AG09309 (cell line): ENCODE measurements at places on chromosomes 3 and 15.

DNA sequence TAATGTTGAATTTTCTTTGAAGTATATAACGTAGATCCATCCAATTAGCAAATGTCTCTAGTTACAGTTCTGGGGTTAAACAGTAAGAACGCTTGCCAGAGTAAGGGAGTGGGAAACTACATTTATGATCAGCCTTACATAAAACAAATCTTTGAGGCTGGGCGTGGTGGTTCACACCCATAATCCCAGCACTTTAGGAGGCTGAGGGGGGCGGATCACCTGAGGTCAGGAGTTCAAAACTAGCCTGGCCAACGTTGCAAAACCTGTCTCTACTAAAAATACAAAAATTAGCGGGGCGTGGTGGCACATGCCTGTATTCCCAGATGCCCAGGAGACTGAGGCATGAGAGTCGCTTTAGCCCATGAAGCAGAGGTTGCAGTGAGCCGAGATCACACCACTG lies 50.1 kb upstream of the GATM start:
- DNase-seq = no peak

DNA sequence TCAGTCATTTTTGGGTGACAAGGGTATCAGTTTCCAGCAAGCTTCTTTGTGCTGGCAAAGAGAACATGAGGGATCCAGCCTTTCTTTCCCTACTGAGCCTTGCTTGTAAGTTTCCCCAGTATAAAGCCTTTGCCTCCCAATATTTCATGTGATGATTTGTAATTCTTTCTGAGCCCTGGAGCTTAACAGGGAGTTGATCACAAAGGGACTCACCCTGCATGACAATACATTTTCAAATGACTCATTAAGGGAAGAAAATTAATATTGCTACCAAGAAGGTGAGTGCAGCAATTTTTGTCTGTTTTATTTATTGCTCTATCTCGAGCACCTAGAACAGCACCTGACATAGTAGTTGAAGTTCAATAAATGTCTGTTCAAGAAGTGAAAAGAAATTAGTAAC lies 27.7 kb downstream of the OXSM start:
- no peak for DNase-seq

- no peak for DNase-seq
Measured at GRCh38 chr3:29285471-29286071, 4.7 kb downstream of the RBMS3 start.

GRCh38 chr15:25242166-25242879 lies 196.5 kb downstream of the UBE3A start:
- no peak for DNase-seq

GRCh38 chr3:112354642-112355306 lies 21.8 kb downstream of the CD200 start:
- no peak for DNase-seq

DNA sequence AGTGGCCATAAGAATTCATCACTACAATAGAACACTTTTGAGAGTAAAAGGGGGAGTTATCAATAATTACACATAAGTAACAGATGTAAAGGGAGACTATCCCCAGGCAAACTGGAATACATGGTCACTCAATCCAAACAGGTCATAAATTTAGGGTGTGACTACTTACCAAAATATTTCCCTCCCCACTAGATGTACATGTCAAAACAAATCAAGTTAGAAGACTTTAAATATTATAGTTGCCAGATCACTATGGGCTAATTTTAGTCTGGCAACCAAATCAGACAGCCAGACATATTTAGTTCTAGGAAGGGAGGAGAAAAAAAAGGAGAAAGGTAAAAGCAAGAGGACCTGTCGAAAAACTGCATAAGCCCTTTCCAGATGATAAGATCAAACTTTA lies 23.1 kb downstream of the SLC24A5 start:
- no peak for DNase-seq

DNA sequence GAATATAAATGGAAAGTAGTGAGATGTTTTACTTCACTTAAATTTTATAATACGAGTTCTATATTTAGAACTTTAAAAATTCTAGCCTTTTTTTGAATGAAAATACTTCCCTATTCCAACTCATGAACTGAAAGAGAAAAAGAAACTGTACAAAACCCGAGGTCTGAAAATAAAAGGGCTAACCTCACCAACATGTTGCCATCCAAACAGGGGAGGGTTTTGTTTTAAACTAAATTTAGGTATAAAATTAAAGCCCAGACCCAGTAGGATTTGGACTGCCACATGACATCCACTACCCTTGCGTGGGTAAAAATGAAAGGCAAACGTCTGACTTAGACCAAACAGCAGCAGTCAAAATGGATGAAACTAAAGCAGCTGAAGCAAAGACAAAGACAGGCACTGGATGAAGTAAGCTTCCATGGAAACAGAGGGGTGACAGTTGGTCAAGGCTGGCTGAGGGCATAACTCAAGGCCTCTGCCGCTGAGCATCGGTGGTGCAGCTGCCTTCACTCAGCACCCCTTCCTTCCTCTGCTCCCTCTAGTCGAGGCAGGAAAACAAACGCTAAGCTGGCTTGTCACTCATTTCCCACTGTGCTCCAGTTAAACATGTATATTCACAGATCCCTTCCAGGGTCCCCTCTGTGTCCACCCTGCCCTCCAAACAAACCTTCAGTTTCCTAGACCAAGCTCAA lies 58.1 kb downstream of the TM4SF4 start:
- DNase-seq = no peak

- DNase-seq = no peak
Measured at GRCh38 chr15:70690021-70690420, 73.3 kb downstream of the UACA start.

DNA sequence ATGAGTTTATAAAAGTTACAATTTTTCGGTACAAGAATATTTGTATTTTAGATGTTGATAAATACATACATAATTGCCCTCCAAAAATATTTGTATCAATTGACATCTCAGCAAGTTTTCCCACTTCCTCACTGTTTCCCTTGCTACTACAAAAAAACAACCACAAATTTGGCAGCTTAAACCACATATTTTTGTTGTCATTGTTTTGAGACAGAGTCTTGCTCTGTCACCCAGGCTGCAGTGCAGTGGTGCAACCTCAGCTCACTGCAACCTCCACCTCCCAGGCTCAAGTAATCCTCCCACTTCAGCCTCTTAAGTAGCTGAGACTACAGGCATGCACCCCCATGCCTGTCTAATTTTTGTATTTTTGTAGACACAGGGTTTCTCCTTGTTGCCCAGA lies 162.8 kb upstream of the RARB start:
- no peak for DNase-seq

DNA sequence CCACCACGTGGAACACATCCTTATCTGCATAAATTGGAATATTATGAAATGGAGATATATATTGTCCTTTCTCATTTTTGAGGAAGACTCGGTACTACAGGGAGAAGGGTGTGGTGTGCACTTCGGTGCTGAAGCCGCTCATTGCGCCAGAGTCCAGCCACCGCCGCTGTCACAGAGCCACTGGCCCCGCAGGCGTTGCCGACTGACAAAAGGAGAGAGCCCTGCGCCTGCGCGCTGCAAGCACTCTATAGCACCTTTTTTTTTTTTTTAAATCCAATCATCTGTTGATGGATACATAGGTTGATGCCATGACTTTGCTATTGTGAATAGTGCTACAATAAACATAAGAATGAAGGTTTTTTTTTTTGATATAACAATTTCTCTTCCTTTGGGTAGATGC lies 130.0 kb upstream of the TBC1D5 start:
- DNase-seq = no peak

DNA sequence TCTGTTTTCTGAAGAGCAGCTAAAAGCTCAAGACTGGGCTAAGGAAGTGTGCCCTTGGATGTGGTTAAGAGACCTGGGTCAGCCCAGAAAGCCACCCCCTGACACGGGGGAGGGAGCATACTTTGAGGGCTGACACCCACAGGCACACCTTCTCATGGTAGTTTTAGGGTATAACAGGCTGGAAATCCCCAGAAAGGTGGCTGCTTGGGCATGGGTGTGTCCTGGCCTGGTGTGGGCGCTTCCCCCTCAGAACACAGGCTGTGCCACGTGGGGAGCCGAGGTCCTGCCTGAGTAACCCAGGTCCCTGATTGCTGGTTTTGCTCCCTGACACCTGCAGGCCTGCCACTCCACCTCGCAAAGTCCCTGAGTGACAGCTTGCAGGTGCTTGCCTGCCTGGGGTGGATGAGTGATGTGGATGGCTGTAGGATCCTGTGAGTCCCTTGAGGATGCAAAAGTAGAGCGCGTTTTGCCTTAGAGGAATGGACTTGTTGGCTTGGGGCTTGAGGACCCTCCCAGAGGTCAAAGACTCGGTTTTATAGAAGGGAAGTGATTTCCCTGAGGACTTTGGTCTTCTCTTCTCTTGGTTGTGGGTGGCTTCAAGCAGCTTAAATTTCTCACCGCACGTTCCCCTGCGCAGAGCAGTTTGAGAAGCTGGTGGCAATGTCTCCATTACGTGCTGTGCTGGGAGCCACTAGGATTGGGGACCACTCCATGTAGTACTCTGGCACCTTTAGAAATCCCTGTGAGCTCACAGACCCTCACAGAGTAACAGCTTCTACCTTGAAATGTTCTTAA lies 94.4 kb downstream of the DNASE1L3 start:
- DNase-seq = no peak

DNA sequence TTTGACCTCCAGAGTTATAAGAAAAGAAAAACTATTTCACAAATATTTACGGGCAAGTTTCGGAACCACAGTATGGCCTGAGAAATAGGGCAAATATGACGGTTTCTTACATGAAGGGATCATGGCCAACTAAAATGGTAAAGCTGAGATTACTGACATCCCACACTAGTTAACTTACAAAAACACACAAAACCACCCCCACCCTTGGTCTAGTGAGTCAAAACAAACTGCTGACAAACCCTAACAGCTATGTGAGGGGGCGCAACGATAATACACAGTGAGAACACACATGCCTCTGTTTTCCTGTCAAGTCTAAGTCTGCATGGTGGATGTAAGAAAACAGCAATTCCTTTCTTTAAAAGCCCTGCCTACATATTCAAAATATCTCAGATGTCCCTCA lies 32.3 kb downstream of the CBLB start:
- peak; percentile 71 for DNase-seq

DNA sequence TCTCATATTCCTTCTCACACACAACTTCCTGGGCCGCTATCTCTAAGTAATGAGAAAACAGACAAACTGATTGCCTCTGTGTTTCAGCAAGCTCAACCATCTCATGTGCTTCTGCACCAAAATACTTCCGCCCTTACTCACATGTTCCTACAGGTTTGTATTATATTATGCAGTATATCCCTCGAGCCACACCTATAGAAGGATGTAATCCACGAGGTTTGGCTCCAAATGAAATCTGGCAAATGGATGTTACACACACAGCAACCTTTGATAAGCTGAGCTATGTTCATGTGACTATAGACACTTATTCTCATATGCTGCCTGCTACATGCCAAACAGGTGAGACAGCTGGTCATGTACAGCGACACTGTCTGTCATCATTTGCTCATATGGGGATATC lies 22.6 kb downstream of the CCRL2 start:
- no peak for DNase-seq

DNA sequence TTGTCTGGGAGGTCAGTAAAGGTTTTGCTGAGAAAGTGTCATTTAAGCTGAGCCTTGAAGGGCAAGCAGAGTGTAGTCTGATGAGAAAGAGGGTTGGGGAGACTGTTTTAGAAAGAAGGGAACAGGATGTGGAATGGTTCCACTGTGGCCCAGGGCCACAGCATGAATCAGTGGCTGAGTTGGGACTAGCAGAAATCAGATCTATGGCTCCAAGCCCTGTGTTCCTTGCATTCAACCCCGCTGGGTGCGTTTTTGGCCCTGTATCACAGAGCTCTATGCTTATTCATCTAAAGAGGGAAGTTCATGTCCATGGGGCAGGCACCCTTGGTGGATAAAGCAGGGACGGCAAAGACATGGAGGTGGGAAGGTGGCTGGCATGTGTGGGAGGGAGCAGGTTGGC lies 151.3 kb downstream of the CACNA1D start:
- DNase-seq = no peak
